ENCODE measurements at places on chromosomes 3 and 15. TPM values are rescaled to one million over a fixed set of nuclear protein-coding genes. Genes with fewer than 3 reads are reported as not detected.

Gene CFAP100
- not detected for total RNA-seq

Gene AP3B2
- 22.0 TPM for total RNA-seq

Gene CDHR4
- 0.48 TPM for total RNA-seq

Gene TNIK
- total RNA-seq, result 0.69 TPM

Gene PLA2G4D
- not detected for total RNA-seq

Gene ARHGEF26
- 20.7 TPM for total RNA-seq

Gene MYO5C
- 0.63 TPM for total RNA-seq

Gene MITF
- 0.44 TPM for total RNA-seq

Gene LCTL
- total RNA-seq, result not detected

Gene FOXB1
- not detected for total RNA-seq

Gene ISL2
- 3.8 TPM for total RNA-seq

Gene SACM1L
- 29.8 TPM for total RNA-seq

Gene SLC22A14
- 0.26 TPM for total RNA-seq

Gene ACAN
- total RNA-seq, result not detected

Gene FOXL2NB
- total RNA-seq, result not detected

Gene SH3GL3
- total RNA-seq, result 25.6 TPM

- peak; percentile 68 for DNase-seq
Measured at GRCh38 chr3:58332575-58333188, at the start of gene PXK. Gene PXK, plus strand, starts transcription at chr3:58332892. Its CDS starts 97 bp downstream, at chr3:58332989.

GRCh38 chr3:173354124-173354523 lies 43.4 kb upstream of the NLGN1 start:
- DNase-seq, result no peak

DNA sequence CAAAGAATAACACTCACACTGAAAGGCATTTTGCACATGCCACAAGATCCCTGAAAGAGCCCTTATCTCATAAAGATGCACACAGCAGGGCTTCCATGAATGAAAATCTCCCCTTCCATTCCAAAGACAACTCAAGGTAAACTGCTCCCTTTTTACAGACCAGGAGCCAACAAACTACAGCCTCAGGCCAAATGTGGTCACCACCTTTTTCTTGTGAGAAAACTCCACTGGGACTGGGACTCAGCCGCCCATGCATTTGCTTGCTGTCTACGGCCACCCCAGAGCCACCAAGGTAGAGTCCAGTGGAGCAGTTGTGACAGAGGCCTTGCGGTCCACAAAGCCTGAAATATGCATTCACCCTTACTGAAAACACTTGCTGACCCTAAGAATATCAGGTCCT lies 334.8 kb downstream of the OCA2 start:
- no peak for DNase-seq

DNA sequence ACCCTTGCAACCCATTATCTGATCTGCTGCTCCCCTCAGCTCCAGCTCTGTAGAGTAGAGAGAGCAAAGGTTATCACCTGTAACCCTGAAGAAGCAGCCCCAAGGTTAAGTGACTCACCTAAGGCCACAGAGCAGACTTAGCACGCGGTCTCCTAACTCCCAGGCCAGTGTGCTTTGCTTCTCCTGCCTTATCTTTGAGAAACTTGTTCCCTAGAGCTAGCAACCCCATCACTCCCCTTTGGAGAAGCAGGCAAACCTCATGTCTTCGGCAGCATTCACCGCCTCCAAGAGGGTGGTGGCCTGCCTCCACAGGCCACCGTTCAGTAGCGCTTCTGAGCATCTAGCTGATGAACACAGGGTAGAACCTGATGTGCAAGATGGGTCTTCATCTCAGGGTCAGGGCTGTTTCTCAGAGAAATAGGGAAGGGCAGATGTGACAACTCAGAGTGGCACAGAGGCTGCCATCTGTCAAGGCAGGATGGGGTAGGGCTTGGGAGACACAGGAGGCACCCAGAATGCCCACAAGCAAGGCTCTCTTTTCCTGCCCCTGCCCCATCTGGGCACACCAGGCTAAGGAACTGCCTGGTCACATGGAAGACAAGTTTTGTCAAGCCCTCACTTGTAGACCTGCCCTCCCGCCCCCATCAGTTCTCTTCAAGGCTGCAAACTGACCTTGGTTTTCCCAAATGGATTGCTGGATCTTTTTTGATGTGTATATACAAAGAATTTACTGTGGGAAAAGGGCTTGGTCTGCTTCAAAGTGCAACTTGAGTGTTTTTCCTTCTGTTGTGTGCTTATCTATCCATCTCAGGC lies 34.9 kb upstream of the CLK3 start:
- no peak for DNase-seq

DNA sequence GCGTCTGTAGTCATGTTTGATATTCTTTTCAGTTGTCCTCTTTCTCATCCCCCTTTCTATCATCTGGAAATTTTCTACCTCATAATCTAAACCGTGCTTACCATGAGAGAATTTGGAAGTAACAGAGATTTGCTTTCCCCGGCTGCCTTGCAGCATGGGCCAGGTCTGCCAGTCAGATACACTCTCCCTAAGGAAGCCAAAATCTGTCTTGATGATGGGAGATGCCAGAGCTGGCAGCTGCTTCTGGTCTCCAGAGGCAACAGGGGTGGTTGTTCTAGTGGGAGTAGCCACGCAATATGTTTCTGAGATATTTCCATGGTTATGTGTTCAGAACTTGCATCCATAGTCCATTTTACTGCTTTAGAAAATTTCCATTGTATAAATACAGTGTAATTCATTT lies 218.9 kb upstream of the RORA start:
- DNase-seq, result no peak

GRCh38 chr15:80328496-80328895 lies 75.7 kb upstream of the ARNT2 start:
- no peak for DNase-seq

DNA sequence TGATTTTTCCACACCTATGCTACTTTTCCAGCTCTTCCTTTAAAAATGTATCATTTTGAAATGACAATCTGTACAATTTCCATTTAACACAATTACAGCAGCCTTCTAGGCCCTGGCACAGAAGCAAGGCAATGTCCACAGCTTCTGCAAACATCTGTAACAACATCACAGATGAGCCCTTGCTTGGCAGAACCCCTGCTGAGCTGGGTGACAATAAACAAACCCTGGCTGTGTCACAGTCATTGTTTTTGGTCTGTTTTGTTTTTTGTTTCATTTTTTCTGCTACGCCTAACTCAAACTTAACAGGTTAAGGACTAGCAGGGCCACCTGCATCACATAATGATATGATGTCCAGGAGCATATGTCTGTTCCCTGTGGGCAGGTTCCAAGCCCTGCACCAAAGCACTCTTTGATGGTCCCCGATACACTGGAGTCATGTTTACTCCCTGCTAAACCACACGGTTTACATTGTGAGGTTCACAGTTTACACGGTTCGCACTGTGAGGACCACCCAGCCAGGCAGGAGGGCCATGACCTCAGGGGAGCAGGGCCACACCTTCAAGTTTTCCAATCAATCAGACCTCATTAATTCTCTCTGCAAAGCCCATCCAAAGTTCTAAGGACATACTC lies 186.8 kb upstream of the CHRNA7 start:
- no peak for DNase-seq

DNA sequence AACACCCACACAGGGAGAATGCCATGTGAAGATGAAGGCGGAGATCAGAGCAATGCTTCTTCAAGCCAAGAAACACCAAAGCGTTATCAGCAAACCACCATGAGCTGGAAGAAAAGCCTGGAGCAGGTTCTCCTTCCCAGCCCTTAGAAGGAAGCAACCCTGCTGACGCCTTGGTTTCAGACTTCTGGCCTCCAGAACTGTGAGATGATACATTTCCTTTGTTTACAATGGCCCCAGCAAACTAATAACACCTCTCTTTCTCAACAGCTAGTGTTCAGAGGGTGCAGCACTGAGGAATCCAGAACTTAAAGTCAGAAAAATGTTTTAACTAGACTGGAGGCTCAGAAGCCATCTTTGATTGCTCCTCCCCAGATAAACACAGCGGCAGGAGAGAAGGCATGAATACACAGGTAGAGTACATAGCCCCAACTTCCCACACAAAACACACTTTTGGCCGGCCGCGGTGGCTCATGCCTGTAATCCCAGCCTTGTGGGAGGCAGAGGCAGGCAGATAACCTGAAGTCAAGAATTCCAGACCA lies 132.4 kb upstream of the LPP start:
- no peak for DNase-seq

DNA sequence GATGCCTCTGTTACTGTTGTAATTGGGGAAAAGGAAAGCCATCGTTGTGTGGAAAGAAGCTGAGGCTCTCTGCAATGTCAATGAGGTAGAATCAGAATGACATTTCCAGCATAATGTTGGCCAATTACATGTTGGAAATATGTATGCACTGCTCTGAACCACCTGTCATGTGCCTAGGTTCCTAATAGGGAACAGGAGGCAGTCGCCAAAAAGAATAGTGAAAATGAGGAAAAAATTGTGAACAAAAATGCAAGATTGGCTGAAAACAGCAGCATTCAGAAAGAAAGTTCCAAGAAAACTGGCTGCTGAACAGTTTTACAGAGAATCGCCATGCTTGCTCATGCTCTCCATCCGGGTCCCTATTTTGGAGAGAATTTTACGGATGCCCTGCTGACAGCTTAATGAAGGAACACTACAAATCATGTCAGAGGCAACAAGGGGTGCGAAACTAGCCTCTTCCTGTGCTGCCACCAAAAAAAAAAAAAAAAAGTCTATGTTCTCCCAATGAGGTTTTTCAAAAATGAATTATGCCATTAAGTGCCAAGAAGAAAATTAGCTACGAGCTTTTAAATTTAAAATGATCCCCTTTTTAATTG lies 305.9 kb upstream of the ARRDC4 start:
- peak; percentile 83 for DNase-seq

- DNase-seq, result no peak
Measured at GRCh38 chr15:74789171-74789631, 7.3 kb downstream of the CSK start.

DNA sequence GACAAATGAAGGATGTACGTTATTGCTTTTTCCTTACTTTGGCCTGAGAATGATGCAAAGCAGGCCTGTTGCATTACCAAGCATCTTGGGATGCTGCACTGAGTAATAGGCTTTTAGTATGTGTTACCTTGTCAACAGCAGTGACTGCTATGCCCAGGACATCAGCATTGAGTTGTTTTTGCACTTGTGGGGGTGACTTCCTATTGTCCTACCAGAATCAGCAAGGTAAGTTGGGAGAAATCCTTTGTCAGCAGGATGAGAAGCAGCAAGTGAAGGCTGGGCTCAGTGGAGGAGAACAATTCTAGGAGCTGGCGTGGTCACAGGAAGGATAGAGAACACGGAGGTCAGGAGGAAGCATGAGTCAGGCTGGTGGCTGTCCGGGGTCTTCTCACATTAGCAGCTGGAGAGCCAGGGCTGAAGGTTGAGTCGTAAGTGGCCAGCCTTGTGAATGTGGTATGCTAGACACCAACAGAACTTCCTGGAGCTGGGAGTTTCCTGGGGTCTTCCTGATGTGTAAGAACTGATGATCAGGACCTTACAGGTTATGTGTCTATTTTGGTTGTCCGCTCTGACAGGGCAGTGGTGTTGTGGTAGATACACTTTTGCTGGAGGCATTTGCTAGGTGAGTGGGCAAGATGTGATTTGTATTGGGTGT lies 142.7 kb downstream of the FNDC3B start:
- no peak for DNase-seq

DNA sequence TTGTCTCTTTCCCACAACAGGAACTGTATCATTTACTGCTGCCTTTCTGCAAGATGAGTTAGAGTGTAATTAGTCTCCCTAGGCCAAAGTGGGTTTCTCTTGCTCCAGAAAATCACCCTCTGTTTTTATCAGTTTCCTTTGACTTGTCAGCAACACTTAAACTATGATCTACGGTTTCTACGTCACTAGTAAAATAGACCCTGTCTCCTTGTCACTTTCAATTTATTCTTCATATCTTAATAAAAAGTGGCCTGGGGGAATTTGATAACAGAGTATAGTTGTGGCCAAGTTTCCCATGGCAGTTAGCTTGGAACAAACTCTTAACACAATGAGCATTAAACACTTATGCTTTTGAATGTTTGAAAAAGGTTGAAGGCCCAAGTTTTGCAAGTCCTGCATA lies 79.6 kb downstream of the CGNL1 start:
- DNase-seq, result no peak

- no peak for DNase-seq
Measured at GRCh38 chr15:99728916-99729315, 4.3 kb downstream of the LYSMD4 start.

DNA sequence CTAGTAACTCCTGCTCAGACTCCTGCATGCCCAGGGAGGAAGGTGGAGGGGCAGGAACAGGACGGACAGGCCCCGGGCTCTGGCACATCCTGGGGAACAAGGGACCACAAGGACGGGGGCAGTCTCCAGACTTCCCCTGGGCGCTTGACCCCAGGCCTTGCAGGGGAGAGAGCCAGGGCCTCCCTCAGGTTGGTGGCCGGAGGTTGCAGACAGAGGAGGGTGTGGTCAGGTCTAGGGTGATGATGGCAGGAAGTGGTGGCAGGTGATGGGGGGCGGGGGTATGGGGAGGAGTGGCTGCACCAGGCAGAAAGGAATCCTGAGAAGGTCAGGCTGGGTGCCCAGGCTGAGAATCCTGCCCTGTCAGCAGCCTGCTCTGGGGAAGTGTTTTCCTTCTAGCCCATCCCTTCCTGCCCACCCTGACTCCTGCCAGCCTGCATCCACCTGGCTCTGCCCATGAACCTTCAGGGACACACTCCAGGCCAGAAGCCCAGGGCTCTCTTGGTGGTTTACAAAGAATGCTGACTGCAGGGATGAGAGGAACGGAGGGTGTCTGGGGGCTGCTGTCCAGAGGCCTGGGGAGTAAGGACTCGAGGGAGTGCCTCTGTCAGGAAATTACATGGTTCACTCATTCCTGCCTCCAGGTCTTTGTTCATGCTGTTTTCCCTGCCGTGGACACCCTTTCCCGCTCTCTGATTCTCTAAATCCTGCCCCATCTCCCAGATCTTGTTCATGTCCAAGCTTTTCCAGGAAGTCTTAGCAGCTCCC lies 15.8 kb downstream of the LOXL1 start:
- DNase-seq, result no peak

DNA sequence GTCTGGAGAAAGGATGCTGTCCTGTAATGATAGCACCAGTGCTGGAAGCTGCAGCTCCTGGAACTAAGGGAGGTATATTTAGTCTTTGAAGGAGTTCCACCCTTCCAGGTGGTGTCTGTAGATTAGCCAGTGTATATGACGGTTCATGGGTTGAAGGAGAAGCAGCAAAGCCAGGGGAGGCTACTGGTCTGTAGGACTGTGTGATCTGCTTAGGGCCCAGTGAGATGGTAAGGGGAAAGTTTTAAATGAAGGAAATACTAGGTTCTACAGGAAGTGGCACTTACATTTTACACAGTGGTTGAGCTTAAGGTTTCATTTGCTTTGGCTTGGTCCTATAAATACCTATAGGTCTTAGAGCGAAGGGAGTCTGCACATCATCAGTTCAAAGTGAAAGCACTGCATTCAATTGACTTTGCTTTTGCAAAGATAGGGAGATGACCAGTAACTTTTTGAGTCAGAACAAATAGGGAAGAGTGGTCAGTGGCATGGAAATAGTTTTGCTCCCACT lies 5.6 kb downstream of the SLC25A38 start:
- DNase-seq, result no peak

DNA sequence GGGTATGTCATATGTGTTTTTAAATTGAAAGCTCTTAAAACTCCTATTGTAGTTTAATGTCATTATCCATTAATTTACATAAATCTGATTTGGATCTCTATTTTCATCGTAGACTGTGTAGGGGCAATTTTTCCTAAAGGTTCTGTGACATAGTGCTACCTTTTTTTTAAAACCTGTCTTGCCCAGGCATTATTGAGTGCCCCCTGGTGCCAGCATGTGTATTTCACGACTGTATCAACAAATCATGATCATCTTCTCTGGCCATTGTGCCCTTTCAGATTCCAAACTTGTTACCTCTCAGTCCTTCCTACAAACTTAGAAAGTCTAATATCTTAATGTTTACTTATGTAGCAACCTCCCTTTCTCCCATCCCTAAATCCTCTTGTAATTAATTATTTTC lies 97.2 kb upstream of the FLNB start:
- peak; percentile 5 for DNase-seq

GRCh38 chr3:30260762-30261161 lies 345.6 kb upstream of the TGFBR2 start:
- no peak for DNase-seq
